ENCODE measurements at places on chromosomes 12 and 14.

DNA sequence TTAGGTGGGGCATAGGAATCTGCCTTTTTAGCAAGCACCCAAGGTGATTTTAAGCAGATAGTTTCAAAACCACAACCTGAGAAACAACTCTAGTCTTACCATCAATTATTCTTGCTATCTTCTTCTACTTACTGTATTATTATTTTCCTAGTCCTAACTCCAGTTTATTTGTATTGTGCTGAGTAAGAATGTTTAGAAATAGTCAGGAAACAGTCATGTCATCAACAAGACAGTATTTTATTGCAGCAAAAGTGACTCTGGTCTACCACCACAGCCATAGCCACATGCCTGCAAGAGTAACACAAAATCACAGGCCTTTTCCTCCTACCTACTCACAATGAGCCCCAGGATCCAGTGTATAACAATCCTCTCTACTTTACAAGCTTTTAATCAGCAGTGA is 46.3 kb upstream of the FLRT2 start:
- no peak for DNase-seq

DNA sequence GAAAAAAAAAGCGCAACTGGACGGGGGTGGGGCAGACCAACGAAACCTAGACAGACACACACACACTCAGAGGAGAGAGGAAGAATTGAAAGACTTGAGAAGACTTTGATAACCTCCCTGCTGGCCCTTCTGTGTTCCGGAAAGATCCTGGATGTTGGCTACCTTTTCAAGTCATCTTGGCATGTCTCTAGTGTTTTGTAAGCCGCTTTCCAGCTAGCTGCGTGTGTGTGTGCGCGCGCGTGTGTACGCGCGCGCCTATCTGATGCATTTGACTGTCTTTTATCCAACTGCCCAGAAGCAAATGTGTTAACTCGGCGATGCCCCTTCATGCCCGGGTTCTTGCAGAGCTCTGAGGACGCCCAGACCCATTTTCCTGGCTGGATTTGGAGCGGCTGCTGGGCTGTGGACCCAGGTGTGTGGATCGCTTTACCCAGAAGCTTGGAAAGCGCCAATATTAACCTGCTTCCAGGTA is 664 bp downstream of the LRFN5 start:
- no peak for DNase-seq

- no peak for DNase-seq
Observed at GRCh38 chr12:53585448-53586125, 40.6 kb downstream of the ATF7 start.

- DNase-seq = no peak
Observed at GRCh38 chr14:24054646-24055045, 2.8 kb downstream of the CARMIL3 start.

DNA sequence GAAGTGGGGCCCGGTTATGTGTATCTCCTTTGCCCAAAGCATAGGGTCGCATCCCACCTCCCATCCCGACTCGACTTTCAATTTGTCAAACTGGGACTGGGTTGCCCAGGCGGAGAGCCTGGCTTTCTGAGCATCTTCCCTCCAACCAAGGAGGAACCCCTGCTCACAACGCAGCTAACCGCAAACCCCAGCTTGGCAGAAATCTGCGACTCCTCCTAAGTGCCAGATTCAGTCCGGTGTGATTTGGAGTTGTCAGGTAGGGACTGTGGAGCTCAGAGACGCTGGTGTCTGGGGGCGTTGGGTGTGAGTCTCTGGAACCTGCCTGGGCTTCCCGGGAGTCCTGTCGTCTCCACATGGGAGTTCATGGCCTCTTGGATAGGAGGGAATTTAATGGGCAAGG is 1126.7 kb downstream of the AACS start:
- DNase-seq = no peak

GRCh38 chr14:67031920-67032774 is 157.1 kb upstream of the GARIN2 start:
- no peak for DNase-seq

DNA sequence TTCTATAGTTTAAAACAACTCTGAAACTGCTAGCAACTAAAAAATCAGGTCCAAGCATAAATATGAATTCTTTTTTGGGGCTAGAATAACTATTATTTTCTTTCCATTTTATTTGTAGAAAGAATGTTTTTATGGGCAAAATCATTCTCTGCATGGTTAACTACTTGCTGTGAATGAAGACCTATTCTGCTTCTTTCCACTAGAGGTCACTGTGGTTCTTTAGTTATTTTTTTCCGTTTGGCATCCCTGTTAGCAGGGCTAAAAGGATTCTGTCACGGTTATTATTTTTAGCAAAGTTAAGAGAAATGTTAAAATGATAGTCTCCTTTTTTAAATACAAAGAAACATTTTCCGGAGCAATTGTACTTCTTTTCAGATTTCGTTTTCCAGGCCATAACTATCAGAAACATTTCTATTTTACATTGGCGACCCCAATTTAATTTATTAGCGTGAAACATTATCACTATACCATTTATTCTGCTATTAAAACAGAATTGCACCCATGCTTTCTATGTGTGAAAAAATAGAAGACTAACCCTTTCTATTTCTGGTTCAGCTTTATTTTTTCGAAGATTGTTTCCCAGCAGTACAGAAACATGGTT is 404.8 kb downstream of the ATP23 start:
- DNase-seq = no peak

DNA sequence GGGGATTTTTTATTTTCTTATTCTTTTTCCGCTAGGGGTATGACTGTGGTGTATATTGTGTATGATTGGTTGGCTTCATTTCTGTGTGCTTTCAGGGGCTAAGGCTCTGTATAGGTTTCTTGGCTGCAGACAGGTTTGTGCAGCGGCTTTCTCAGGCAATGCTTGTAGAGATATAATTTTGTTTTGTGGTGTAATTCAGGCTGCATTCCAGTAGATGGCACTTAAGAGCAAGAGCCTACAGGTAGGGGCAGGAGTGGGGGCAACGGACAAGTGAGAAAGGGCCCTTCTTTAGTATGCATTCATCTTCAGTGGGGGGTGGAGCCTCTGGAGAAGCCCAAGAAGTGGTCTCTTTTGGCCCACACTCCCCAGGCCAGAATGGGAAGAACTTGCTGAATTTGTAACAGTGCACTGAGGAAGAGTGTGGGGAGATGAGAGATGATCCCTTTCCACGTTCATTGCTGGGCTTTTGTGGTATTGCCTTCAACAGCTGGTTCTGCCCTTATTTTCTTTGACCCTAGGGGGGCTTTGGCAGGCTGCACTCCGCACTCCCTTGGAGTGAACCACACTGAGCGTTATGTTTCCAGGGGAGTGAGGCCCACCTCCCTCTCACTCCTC is 78.6 kb downstream of the IFNG-AS1 start:
- no peak for DNase-seq

DNA sequence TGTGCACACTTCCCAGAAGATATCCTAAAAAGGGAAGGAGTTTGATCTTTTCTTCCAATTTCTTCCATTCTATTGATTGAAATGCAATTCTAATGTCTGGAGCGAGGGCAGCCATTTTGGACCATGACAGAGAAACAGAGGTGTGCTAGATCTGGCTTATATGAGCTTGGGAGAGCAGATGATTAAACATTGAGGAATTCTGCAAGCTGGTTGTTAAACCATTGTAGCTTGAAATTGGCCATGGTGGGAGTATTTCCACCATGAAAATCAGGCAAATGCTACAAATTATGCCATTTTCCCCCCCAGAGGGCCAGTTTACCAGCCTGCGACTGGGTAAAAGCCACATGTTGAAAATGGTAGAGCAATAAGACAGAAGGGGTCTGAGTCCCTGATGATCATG is 155.0 kb downstream of the PAWR start:
- no peak for DNase-seq

- no peak for DNase-seq
Observed at GRCh38 chr12:71555191-71555590, 108.5 kb downstream of the ZFC3H1 start.

GRCh38 chr14:99389174-99389826 is 91.4 kb downstream of the SETD3 start:
- DNase-seq = peak; percentile 33
